CD4-positive, alpha-beta T cell treated with Interleukin-4 for 1 hour (primary cell): ENCODE measurements at places on chromosomes 3 and 15.

- DNase-seq = no peak
Observed at GRCh38 chr3:35335703-35336102, 303.6 kb upstream of the ARPP21 start.

DNA sequence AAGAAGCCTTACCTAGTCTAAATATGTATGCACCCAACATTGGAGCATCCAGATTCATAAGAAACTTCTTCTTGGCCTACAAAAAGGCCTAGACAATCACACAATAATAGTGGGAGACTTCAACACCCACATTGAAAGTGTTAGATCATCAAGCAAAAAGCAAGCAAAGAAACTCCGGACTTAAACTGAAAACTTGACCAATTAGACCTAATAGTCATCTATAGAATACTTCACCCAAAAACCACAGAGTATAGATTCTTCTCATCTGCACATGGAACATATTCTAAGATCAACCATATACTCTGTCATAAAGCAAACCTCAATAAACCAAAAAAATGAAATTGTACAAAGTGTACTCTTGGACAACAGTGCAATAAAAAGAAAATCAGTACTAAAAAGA lies 22.3 kb upstream of the OR5K4 start:
- DNase-seq = no peak

DNA sequence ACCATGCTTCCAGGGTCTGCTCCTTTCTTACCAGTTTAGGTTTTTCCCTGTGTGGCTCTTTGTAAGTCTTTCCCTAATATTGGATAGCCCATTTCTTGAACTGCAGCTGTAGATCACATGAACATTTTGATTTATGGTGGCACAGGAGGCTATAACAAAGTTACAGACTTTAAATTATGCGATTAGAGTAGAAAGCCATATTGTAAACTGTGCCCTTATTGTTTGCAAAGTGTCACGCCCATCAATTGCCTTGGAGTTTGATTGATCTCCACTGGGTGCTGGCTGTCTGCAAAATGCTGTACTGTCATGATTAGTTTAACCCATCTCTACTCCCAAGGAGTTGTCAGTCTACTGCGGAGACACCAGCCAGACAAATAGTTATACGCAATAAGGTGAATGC lies 110.3 kb downstream of the CACNA2D3 start:
- DNase-seq = no peak

- DNase-seq = no peak
Observed at GRCh38 chr15:63655683-63656372, 58.6 kb downstream of the FBXL22 start.

DNA sequence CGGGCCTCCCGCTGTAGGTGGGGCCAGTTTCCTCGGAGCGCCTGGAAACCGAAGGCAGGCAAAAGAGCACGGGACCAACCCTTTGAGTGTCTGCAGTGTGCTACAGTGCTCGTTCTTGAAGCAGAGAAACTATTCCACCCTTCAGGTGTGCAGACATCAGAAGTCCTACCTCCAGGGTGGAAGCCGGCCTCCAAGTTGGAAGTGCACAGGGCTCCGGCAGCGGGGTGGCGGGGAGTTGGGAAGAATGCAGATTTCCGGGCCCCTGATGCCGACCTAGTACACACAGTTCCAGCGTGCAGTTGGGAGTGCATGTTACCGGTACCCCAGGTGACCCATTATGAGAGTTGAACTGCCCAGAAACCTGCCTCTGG lies 3.0 kb downstream of the KLF13 start:
- no peak for DNase-seq
